ENCODE measurements at places on chromosomes 16 and 17.
A peak's percentile ranks its signal among the peaks of the same experiment; 100 is the strongest.

- no peak for DNase-seq
Measured at GRCh38 chr16:50437769-50438437, 69.1 kb upstream of the BRD7 start.

DNA sequence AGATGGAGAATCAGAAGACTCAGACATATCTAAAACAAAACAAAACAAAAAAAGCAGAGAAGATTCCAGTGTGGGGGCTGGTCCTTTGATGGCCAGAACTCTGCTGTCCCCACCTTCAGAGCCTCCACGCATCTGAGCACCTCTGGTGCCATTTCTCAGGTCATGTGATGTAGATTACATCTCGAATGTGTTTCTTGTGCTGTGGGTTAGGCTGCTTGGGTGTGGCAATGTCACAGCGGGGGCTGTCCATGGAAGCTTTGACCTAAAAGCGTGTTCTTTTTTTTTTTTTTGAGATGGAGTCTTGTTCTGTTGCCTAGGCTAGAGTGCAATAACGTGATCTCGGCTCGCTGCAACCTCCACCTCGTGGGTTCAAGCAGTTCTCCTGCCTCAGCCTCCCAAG is 51.2 kb downstream of the PLD6 start:
- DNase-seq: no peak

- no peak for DNase-seq
Measured at GRCh38 chr17:43854498-43854897, 7.5 kb downstream of the CD300LG start.

GRCh38 chr16:48231727-48232492 is 12.2 kb upstream of the LONP2 start:
- DNase-seq: no peak

DNA sequence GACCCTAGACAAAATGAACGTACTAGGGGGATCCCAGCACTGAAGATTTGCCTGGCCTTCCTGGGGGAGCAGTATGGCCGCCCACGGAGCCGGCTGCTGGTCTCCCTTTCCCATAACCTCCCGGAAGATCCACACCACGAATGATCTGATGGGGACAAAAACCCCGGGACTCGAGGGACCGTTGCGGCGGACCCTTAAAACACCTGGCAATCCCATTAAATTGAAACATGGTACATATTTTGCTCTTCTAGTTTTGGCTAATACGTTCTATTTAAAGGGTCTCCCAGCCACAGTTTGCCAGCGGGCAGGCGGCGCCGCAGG is 45.2 kb upstream of the LCMT1 start:
- no peak for DNase-seq

DNA sequence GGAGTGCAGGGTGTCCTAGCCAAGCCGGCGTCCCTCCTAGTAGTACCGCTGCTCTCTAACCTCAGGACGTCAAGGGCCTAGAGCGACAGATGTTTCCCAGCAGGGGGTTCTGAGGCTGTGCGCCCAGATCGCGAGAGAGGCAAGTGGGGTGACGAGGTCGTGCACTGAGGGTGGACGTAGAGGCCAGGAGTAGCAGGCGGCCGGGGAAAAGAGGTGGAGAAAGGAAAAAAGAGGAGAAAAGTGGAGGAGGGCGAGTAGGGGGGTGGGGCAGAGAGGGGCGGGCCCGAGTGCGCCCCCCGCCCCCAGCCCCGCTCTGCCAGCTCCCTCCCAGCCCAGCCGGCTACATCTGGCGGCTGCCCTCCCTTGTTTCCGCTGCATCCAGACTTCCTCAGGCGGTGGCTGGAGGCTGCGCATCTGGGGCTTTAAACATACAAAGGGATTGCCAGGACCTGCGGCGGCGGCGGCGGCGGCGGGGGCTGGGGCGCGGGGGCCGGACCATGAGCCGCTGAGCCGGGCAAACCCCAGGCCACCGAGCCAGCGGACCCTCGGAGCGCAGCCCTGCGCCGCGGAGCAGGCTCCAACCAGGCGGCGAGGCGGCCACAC is at the start of gene MMP2:
Gene MMP2, plus strand, starts transcription at position 372 of the 603 bp plus-strand sequence. CDS start 282 bp downstream, outside the sequence.
- DNase-seq: no peak

DNA sequence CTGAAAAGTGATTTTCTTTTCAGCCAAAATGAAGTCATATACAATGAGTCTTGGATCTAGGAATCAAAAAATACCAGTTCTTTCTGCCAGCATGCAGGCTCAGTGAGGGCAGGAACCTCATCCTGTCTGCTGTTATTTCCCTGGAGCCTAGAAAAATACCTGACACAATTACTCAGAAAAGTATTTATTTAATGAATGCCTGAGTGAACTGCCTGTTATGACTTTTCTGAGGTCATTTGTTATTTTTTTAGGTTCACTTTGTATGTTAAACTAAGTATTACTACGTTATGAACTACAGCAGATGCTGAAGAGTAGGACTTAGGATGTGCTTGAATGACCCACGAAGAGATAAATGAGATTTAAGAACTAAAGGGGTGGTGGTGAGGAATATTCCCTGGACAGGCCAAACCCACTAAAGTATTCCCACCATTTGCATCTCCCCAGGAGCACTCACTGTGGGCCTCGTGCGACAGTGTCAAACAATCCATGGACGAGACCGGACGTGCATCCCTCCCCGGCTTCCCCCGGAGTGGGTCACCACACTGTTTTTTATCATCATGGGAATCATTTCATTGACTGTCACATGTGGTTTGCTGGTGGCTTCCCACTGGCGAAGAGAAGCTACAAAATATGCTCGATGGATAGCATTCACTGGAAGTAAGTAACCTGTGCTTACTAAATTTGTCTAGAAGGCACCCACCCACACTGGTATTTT is 17.1 kb upstream of the VWA3A start:
- DNase-seq: no peak

DNA sequence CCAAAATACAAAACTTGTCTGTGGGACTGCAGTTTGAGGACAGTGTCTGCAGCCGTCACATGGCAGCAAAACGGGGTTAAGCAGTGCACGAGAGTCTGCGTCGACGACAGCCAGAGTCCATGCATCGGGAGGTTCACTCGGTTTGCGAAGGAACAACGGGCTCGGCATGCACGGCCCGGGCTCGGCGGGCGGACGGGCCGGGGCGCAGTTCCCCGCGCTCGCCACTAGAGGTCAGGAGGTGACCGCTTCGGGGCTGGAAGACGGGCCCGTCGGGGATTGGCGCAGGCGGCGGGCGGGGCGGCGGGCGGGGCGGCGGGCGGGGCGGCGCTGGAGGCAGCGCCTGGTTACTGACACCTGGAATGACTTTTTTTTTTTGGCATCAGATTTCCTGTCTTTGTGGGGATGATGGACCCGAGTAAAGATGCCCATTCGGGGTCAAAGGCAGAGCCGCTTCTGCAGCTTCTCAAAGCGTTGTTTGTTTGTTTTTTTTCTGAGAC is 6.5 kb downstream of the SCGB1C2 start:
- peak; percentile 62 for DNase-seq

- DNase-seq: no peak
Measured at GRCh38 chr16:67796099-67796718, 10.2 kb downstream of the RANBP10 start.

- DNase-seq: no peak
Measured at GRCh38 chr17:57396511-57396921, 140.2 kb downstream of the MSI2 start.

DNA sequence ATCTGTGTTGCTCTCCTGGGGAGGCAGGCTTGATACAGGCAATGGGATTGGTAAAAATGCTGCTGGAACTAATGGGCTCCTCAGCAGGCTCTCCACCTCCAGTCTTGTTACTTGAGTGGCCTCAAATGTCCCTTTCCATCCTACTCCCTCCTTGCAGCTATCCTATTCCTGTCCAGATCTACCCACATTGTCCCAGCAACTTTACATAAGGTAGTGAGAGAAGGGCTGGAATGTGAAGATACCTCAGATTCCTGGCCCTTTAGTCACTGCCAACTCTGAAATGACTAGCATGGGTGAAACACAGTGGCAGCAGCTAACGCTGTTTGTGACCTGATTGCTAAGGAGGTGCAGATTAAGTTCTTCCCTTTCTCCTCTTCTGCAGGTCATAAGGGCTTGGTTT is 210.1 kb upstream of the HS3ST4 start:
- no peak for DNase-seq

GRCh38 chr16:48613061-48613957 is 3.3 kb upstream of the N4BP1 start:
- peak; percentile 29 for DNase-seq

GRCh38 chr16:309476-309875 is 26.5 kb downstream of the PDIA2 start:
- DNase-seq: no peak

GRCh38 chr16:6105115-6105514 is 1007.5 kb upstream of the EEF2KMT start:
- no peak for DNase-seq

DNA sequence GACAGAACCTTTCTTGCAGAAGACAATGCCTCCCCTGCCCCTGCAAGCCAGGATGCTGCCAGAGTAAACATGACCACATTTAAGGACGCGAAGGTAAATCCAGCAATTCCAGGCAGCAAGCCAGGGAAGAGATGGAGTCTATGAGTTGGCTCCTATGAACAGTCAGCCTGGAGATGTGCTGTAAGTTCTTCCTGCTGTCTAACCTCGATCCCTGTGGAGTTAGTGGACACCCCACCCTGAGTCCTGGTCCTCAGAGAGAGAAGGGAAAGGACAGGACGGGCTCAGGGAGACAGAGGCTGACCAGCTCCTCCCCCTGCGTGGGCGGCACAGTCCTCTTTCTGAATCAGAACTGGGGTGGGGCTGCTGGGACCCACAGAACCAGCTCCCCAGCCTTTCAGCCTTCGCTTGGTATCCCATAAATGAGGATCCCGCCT is 24.9 kb downstream of the CDC42EP4 start:
- DNase-seq: no peak

DNA sequence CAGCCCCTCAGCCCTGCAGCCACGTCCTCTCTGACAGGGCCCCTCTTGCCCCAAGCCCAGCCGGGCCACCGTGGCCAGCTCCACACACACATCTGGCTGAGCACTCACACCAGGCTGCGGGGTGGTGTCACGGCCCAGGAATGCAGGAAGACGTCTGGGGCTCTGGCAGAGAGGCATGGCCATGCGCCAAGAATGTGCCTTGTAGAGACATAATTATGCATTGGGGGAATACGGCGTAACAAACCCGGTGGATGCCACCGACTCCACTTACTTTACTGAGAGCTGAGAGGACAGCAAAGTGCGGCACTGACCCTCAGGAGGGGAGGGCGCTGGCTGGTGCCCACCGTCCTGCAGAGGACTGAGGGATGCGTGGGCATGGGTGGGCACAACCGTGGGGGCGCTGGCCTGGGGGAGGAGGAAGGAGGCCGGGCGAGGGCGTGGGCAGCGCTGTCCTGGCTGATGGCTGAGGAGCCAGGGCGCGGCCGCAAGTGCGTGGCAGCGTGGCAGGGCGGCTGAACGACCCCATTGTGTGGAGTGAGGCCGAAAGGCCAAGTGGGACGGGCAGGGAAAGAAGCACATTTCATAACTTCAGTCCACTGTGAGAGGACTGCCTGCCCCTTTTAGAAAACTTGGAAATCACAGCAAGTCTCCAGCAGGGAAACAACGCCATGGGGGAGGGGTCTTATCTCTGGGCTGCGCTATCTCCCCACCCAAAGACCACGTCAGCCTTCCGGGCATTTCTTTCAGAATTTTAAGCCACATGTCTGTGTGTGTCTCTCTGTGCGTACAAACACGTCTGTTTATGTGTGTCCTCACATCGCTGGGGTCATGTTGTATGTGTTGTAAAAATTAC is 30.6 kb downstream of the METRNL start:
- DNase-seq: no peak

DNA sequence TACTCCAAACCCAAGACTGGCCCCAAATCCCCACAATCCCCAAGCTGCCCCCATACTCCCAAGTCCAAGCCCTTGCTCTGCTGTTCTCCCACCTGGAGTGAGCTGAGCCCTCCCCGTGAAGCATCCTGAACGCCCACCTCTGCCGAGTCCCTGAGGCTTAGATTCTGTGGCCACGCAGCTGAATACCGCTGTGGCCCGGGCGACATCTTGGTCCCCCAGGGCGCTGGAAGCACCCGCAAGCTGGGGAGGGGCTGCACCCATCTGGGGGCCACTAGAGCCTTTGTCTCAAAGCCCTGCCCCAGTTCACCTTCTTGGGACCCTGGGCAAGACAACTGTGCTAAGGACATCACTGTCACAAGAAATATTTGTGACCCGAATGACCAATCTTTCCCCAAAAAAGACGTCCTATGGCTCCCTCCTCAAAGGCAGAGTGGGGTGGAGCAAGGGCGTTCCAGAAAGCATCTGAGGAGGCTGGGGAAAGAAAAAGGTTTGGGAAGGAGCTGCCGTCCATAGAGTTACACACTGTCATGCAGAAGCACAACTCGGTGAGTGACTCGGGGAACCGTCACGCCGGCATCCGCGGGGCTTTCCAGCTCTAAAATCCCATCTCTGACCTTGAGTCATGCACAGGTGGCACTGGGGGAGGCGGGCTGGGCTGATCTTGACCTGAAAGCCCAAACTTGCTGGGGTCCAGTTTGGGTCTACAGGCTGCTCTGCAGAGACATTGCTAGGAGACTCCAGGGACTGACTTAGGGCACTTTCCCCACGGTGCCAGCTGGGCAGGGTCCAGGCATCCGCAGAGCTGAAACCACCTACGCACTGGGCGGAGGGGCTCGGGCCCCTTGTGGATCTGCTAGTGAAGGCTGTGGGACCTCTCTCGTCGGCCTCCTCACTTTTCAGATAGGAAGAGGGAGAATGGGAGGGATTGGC is 6.6 kb downstream of the PTX4 start:
- DNase-seq: no peak

GRCh38 chr17:33664116-33664840 is 371.2 kb upstream of the ASIC2 start:
- no peak for DNase-seq

DNA sequence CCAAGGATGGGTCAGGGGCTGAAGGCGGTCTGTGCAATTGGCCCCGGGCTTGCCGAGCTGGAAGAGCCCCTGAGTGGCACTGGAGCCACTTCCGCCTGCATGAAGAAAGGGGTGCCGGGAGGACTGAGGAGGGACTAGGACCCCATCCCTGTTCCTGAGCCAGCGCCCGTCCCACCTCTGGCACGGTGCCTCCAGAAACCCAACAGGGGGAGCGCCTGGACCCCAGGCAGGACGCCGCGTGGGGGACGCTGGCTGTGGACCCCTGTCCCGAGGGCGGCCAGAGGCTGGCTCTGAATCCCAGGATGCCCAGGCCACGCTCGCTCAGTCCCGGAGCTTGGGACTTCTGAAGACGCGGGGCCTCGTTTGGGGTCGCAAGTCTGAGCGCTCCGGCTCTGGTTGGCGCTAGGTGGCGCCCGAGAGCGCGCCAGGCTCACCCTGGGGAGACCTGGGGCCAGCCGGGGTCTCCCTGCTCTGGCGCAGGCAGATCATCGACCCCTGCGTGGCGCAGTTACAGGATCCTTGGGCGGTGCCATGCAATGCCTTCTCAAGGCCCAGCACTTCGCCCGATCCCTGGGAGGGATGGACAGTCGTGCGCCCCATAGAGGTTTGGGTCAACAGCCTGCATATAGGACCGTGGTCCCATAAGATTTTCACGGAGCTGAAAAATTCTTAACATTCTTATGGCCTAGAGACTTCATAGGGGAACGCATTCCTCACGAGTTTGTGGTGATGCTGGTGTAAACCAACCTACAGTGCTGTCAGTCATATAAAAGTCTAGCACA is 58.5 kb upstream of the CREBBP start:
- DNase-seq: peak; percentile 41
